ENCODE measurements at places on chromosomes 1 and 21. TPM values are rescaled to one million over a fixed set of nuclear protein-coding genes. Genes with fewer than 3 reads are reported as not detected.

The BARHL2 gene
- not detected for total RNA-seq

The ZYG11A gene
- 0.05 TPM for total RNA-seq

The TMEM50B gene
- 17.8 TPM for total RNA-seq

The FCRLA gene
- not detected for total RNA-seq

The FAM163A gene
- not detected for total RNA-seq

The TRAF3IP3 gene
- total RNA-seq = 113 TPM

The TNFAIP8L2 gene
- total RNA-seq = 10.5 TPM

The HES2 gene
- 0.14 TPM for total RNA-seq

The SERPINC1 gene
- total RNA-seq = not detected

The FMO4 gene
- total RNA-seq = 2.0 TPM

The OR6N1 gene
- not detected for total RNA-seq

The STIL gene
- 43.5 TPM for total RNA-seq

The OR10Z1 gene
- not detected for total RNA-seq

The IGSF21 gene
- total RNA-seq = not detected

The CELA2A gene
- total RNA-seq = not detected

The FCAMR gene
- total RNA-seq = not detected

The ZZZ3 gene
- 39.3 TPM for total RNA-seq

The NBPF10 gene
- 1.4 TPM for total RNA-seq

The DYRK3 gene
- total RNA-seq = 6.5 TPM

The AMIGO1 gene
- 1.5 TPM for total RNA-seq

The PRRX1 gene
- not detected for total RNA-seq

The BRINP2 gene
- total RNA-seq = not detected

The YOD1 gene
- total RNA-seq = 8.6 TPM

The TMEM222 gene
- 22.8 TPM for total RNA-seq

The AGO4 gene
- total RNA-seq = 2.0 TPM

The LRRC53 gene
- not detected for total RNA-seq

The CRYAA gene
- not detected for total RNA-seq

The TMEM52 gene
- total RNA-seq = not detected

The CLIC6 gene
- total RNA-seq = 0.10 TPM

The SPOCD1 gene
- total RNA-seq = 0.30 TPM

The TAS1R3 gene
- total RNA-seq = 0.10 TPM

The AK4 gene
- total RNA-seq = 25.4 TPM

The RIPPLY3 gene
- not detected for total RNA-seq

The SYT14 gene
- total RNA-seq = not detected

The UBL4B gene
- not detected for total RNA-seq

The GCSAML gene
- not detected for total RNA-seq

The SUSD4 gene
- total RNA-seq = 1.1 TPM
